ENCODE measurements at places on chromosomes 16 and 17. TPM values are rescaled to one million over a fixed set of nuclear protein-coding genes. Genes with fewer than 3 reads are reported as not detected.

DNA sequence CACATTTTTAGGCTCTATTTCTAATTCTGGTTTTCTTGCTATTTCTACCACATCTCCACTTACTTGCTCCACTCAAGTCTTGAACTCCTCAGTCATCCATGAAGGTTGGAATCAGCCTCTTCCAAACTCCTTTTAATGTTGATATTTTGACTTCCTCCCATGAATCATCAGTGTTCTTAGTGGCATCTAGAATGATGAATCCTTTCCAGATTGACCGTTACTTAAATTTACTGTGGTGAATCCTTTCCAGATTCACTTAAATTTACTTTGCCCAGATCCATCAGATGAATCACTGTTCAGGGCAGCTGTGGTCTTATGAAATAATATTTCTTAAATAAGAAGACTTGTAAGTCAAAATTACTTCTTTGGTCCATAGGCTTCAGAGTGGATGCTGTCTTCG lies 32.4 kb downstream of the CLTC start:
- H3K36me3 ChIP-seq = peaks cover 58% of the 10 kb centered on the region
- no peak overlapping the region for H3K27ac ChIP-seq
- H3K27me3 ChIP-seq = no peaks in the 10 kb centered on the region
- DNase-seq = no peak

- no peak for DNase-seq
- peaks cover 9% of the 10 kb centered on the region for H3K27me3 ChIP-seq
- no peaks in the 10 kb centered on the region for H3K4me1 ChIP-seq
- H3K4me3 ChIP-seq = no peak overlapping the region
These were observed 21.6 kb upstream of the DYNLRB2 start for GRCh38 chr16:80519189-80519588.

DNA sequence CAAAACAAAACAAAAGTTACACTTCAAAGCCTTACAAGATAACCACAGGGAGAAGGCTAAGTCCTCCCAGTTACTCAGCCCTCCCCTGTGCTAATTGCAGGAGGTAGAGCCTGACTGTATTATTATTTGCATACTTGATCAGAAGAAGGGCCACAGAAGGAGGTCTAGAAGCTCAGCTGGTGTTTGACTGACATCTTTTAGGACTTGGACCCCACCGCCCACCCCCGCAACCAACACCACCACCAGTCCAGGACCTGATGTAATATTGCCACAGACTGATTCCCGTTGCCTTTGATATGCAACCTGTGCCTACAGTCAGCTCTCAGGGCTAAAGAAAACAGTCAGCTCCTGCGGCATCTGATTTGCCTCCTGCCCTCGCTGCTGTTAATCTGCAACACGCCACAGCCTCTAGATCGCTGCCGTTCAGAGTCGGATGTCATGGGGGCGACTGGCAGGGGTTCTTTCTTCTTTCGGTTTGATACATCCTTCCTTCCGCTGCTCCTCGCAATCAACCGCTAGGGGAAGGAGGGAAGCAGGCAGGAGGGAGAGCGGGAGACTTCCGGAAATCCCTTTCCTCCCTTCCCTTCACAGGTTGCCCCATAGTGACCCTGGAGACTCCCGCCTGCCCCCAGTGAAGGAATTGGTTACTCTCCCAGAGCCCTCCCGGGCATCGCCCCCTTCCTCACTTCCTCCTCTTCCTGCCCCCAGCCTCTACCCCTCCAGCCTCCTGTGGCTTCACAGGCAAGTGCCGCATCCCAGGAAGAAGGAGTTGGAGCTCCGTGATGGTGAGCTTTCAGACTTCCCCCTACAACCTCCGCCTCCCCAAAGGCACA lies 90.5 kb upstream of the SOX9 start:
- peaks cover 5% of the 10 kb centered on the region for H3K4me1 ChIP-seq
- no peak for DNase-seq
- H3K4me3 ChIP-seq = no peak overlapping the region
- no peak overlapping the region for H3K27ac ChIP-seq
- H3K27me3 ChIP-seq = no peaks in the 10 kb centered on the region
- H3K36me3 ChIP-seq = no peaks in the 10 kb centered on the region

DNA sequence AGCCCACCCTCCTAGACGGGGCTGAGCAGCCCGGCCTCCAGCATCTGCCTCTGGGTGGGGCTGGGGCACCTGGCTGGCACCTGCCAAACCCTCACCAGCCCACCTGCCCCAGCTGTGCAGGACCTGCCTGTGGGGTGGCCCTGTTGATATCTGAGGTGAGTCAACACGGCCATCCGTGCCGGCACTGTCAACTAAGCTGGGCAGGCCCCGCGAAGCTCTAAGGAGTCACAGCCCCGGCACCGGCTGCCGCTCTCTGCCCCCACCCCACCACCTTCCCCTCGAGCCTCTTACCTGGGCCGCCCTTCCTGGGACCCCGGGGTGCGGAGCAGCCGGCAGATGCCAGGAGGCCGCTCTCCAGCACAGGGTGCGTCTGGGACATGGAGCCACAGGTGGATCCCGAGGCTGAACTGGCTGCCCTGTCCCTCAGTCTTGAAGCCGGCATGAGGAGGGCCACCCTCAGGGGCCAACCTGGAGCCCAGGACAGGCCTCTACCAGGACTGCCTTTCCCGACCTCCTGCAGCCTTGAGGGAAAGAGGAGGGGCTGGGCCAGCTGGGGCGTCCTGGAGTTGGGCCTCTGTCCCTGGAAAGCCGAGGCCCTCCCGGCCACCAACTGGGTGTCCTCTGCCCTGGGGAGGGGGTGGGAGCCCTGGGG lies 515 bp downstream of the CBFA2T3 start:
- peak overlapping the region; percentile 19 for H3K4me3 ChIP-seq
- DNase-seq = no peak
- H3K27me3 ChIP-seq = peaks cover 36% of the 10 kb centered on the region
- H3K27ac ChIP-seq = no peak overlapping the region
- H3K36me3 ChIP-seq = no peaks in the 10 kb centered on the region
- H3K4me1 ChIP-seq = no peaks in the 10 kb centered on the region

The MARCHF10 gene
- 1.4 TPM for total RNA-seq

- no peaks in the 10 kb centered on the region for H3K4me1 ChIP-seq
- no peak overlapping the region for H3K27ac ChIP-seq
- no peak overlapping the region for H3K4me3 ChIP-seq
- no peaks in the 10 kb centered on the region for H3K36me3 ChIP-seq
- no peaks in the 10 kb centered on the region for H3K27me3 ChIP-seq
These were observed 109.0 kb upstream of the IRX6 start for GRCh38 chr16:55214974-55215494.

DNA sequence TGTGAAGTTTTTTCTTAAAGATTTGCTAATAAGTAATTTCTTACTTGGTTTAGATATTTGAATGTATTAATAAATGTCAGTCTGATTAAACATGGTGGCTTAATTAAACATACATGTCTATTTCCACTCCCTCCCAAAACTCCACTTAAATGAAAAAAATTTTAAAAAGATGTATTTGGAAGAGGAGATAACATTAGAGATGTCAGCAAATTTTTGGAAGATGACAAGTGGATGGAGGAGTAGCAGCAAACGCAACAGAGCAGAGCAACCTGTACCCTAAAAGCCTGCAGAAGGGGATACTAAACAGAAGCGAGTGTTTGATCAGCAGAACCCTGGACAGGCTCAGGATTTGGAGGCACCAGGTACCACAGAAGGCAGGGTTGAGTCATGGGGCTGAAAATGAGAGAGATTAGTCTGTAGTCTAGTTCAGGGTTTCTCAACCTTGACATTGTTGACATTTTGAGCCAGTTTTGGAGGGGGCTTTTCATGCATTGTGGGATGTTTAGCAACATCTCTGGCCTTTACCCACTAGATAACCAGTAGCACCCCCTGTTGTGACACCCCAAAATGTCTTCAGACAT lies 17.8 kb downstream of the LUC7L3 start:
- H3K4me1 ChIP-seq = no peaks in the 10 kb centered on the region
- H3K27ac ChIP-seq = no peak overlapping the region
- no peak overlapping the region for H3K4me3 ChIP-seq
- peaks cover 27% of the 10 kb centered on the region for H3K36me3 ChIP-seq

The MPO gene
- total RNA-seq = not detected

DNA sequence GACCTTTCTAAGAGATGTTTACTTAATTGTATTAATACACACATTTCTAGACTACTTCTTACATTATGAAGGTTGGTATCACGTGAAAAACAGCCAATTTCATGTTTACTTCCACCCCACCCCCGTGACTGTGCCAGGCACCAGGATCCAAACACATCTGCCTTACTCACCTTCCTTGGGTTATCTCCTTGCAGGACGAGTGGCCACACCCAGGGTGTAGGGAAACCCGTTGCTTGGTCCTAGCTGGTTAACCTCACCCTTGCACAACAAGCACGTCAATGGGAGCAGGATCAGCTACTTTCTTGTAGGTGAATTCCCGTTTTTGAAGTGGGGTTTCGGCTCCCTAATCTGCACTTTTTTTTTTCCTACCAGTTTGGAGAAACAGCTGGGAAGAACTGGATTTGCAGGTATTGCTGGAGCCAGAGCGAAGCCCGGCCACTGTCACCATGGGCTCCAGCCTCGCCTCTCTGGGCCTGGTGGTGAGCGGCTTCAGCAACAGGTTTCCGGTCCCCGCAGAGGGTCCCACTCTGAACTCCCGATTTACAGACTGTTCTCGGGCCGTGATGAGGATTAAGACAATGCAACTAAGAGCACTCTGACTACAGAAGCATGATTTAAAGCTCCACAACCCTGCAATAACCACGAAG lies 2.1 kb upstream of the UBB start:
- peaks cover 19% of the 10 kb centered on the region for H3K36me3 ChIP-seq
- H3K27ac ChIP-seq = peak overlapping the region; percentile 37
- DNase-seq = no peak
- H3K4me3 ChIP-seq = no peak overlapping the region

- no peak overlapping the region for H3K4me3 ChIP-seq
- no peaks in the 10 kb centered on the region for H3K36me3 ChIP-seq
- H3K4me1 ChIP-seq = no peaks in the 10 kb centered on the region
- no peaks in the 10 kb centered on the region for H3K27me3 ChIP-seq
These were observed 242.0 kb upstream of the RBFOX1 start for GRCh38 chr16:7090628-7091115.

DNA sequence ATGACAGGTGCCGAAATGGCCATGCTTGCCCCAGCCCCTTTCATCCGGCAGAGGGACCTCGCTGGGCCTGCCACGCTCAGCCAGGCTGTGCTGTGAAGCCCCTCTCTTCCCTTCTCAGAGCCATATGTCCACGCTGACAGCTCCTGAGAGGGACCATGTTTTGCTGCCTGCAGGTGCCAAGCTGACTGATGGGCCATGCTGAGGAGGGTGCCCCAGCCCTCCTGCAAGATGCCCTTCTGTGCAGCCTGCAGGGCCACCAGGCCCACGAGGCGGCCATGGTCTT lies 33.1 kb upstream of the CDH15 start:
- H3K36me3 ChIP-seq = peaks cover 19% of the 10 kb centered on the region
- H3K4me3 ChIP-seq = no peak overlapping the region
- no peak for DNase-seq
- H3K27ac ChIP-seq = no peak overlapping the region

- H3K36me3 ChIP-seq = no peaks in the 10 kb centered on the region
- DNase-seq = no peak
- H3K4me3 ChIP-seq = no peak overlapping the region
- H3K27me3 ChIP-seq = no peaks in the 10 kb centered on the region
- no peaks in the 10 kb centered on the region for H3K4me1 ChIP-seq
These were observed 11.5 kb upstream of the PRSS54 start for GRCh38 chr16:58306327-58306726.

GRCh38 chr16:67429799-67430503 lies 970 bp upstream of the HSD11B2 start:
- peaks cover 24% of the 10 kb centered on the region for H3K4me1 ChIP-seq
- no peaks in the 10 kb centered on the region for H3K36me3 ChIP-seq
- H3K4me3 ChIP-seq = peak overlapping the region; percentile 55
- H3K27ac ChIP-seq = no peak overlapping the region
- no peak for DNase-seq

The CACNA1H gene
- total RNA-seq = 181 TPM

DNA sequence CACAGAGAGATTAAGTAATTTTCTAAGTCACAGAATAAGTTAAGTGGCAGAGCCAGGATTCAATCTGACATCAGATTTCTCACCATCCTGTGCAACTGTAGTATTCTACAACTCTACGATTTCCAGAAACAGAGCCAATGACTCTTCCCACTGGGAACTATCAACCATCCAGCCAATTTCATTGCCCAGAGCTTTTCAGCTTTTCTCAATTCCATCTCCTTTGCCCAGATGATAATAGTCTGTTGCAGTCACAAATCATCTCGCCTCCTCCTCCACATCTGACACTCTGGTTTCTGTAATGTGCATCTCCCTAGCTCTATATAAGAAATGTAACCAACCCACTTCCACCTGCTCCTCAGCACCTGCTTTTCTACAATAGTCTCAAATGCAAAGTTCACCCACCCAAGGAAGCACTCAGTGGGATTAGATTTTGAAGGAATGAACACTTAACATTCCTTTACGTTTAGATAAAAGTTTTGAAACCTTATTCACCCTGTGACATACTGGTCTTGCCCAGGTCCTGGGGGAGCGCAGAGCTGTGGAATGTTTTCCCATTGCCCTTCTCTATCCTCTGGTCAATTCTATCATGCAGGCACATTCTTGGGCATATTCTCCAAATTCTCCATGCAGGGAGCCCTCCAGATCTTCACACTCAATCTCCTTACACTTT lies 167.8 kb upstream of the ASIC2 start:
- no peak for DNase-seq
- peaks cover 7% of the 10 kb centered on the region for H3K27me3 ChIP-seq
- H3K4me1 ChIP-seq = no peaks in the 10 kb centered on the region
- no peak overlapping the region for H3K4me3 ChIP-seq

The SCGB1C2 gene
- not detected for total RNA-seq

- H3K4me3 ChIP-seq = no peak overlapping the region
- no peak overlapping the region for H3K27ac ChIP-seq
- no peak for DNase-seq
These were observed 145.2 kb downstream of the KATNIP start for GRCh38 chr16:27695161-27695560.

The CBX2 gene
- total RNA-seq = 0.95 TPM

The ELMO3 gene
- 1.4 TPM for total RNA-seq

The BCO1 gene
- total RNA-seq = not detected

- DNase-seq = no peak
- no peaks in the 10 kb centered on the region for H3K27me3 ChIP-seq
- no peak overlapping the region for H3K4me3 ChIP-seq
- peaks cover 47% of the 10 kb centered on the region for H3K4me1 ChIP-seq
- peak overlapping the region; percentile 81 for H3K27ac ChIP-seq
These were observed 11.6 kb upstream of the CACNG4 start for GRCh38 chr17:66952681-66953629.

DNA sequence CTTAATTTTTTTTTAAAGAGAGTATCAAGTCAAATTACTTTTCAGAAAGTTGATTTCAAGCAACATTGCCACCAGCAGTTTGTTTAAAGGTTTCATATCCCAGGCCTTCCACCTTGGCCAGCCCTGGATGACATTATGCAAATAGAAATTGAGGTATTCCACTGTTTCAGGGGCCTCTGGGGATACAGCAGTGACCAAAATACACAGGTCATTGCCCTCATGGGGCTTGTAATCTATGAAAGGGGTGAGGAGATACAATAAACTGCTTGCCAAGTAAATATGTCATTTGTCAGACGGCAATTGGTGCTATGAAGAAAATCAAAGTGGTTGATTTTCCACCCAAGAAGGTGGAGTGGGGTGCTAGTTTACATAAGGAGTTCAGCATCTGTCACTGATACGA lies 37.8 kb upstream of the TMC5 start:
- no peak overlapping the region for H3K27ac ChIP-seq
- no peaks in the 10 kb centered on the region for H3K4me1 ChIP-seq
- no peak for DNase-seq
- H3K27me3 ChIP-seq = no peaks in the 10 kb centered on the region
- H3K36me3 ChIP-seq = no peaks in the 10 kb centered on the region

The NTN3 gene
- total RNA-seq = not detected

- no peak overlapping the region for H3K4me3 ChIP-seq
- no peaks in the 10 kb centered on the region for H3K4me1 ChIP-seq
- no peak for DNase-seq
- no peak overlapping the region for H3K27ac ChIP-seq
- H3K27me3 ChIP-seq = no peaks in the 10 kb centered on the region
These were observed 20.4 kb upstream of the CDH11 start for GRCh38 chr16:65142276-65142675.
